ENCODE measurements at places on chromosomes 13 and 19.

GRCh38 chr13:110565296-110565695, 3.8 kb upstream of the RAB20 start:
- no peak for DNase-seq

- DNase-seq = no peak
Measured at GRCh38 chr13:76380446-76381065, 505.6 kb downstream of the KCTD12 start.

- DNase-seq = no peak
Measured at GRCh38 chr13:42218576-42218975, 53.4 kb upstream of the AKAP11 start.

- DNase-seq = no peak
Measured at GRCh38 chr13:42114912-42115311, 66.5 kb downstream of the DGKH start.

GRCh38 chr13:90103099-90103784, 1244.2 kb upstream of the MIR17HG start:
- DNase-seq = no peak

DNA sequence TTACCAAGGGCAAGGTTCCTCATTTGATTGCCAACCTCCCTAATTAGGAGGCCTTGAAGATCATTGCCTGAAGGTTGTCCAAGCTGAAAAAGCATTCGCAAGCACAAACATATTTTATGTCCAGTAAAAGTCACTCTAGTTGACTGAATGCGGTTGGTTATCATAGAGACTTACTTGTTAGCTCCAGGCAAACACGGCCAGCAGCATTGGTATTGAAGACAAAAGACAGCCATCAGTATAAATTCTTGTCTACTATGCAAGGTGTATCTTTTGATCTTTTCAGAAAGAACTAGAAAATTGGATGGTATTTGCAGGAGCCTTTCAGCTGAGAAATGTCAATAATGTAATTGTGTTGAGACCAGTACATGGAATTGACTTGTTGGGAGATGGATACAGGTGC, 129.9 kb downstream of the GPC6 start:
- no peak for DNase-seq

Measured in AML-193 (cell line).